Stimulated activated CD8-positive, alpha-beta memory T cell treated with anti-CD3 and anti-CD28 coated beads, Interleukin-4, amount 100 ng/mL, for 4 hours (primary cell): ENCODE measurements at places on chromosomes 12 and 14.

GRCh38 chr14:30355431-30355913 lies 203.5 kb upstream of the G2E3 start:
- DNase-seq, result no peak

GRCh38 chr12:124759841-124760503 lies 103.7 kb downstream of the SCARB1 start:
- no peak for DNase-seq

DNA sequence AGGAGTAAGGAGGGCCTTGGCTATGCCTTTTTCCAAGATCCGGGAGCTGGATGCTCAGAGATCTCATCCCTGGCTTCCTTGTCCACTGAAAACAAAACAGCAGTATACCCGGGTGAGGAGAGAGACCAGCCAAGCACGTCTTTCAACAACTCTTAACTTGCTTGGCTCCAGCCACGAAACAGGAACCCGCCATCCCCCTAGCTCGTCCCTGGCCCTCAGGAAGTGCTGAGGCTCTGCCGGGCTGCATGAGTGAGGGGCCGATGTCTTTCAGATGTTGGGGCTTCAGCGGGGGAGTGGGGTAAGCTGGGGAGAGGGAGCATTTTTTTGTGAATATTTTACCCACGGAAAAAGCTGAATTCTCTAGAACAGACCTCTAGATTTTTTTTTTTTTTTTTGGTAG lies 231.1 kb downstream of the CACNA1C start:
- DNase-seq, result no peak

DNA sequence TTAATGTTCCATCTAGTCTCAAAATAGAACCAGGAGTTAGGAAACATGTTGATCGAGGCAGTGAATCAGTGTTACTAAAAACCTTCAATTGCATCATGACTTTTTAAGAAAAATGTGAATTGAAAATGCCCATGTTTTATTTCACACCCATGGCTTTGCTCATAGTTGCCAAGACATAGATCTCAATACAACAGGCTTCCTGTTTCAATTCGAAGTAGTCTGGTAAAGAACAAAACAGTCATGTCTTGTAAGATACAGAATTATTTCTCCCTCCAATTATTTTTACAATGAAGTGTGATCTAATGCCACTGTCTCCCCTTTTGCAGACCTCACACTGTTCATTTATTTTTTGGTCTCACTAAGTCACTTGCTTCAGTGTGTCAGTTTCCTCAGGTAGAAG lies 44.6 kb upstream of the FAR2 start:
- no peak for DNase-seq

GRCh38 chr12:53052419-53053217 lies 2.8 kb downstream of the TNS2 start:
- DNase-seq, result no peak

- no peak for DNase-seq
Observed at GRCh38 chr14:65959563-65960024, 526.6 kb upstream of the CCDC196 start.
